ENCODE measurements at places on chromosomes 7 and 10.

DNA sequence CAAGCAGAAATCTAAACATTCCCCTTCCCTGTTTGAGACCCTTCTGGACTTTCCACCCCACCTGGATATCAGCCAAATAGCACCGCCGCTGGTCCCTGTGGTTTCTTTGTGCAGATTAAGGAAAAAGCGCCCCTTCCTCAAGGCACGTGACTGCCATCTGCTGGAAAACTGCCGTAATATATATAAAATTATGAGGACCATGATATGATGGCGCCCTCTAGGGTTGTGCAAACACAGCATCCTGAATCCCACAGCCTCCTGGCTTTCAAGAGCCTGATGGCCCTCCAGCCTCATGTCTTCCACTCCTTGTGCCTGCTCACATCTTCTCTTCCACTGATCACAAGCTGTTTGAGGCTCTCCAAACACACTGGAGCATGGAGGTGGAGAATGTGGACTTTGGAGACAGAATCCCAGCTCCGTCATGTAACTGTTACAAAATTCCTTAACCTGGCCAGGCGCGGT, 121.3 kb downstream of the MYL10 start:
- DNase-seq: peak; percentile 42

- DNase-seq: no peak
These were observed 758.3 kb downstream of the KCNMA1 start for GRCh38 chr10:76879116-76879913.

DNA sequence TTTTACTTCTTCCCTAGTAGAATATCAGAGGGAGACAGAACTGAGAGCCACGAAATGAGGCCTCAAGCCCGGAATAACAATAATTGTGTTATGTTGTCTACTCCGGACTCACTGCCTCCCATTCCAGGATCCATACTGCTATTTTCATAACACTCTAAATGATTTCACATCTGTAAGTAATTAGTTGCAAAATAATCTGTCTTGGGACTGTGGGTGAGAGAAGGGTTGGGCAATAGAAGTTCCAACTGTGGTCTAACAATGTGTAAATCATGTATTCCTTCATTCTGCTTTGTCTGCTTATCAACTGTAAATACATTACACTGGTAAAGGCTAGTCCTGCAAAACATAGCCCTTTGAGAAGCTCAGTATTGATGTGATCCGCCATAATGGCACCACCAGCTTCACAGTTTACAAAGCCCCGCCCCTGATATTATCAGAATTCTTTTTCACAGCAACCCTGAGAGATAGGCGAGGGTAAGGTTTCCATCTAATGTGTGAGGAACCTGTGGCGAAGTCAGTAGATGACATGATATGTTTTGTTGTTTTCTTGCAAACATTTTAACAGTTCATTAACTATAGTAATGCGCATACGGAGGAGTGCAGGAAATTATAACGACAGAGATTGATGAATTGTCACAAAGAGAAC, 265.7 kb upstream of the BMPER start:
- DNase-seq: no peak

GRCh38 chr7:27750316-27750715, 10.4 kb downstream of the TAX1BP1 start:
- no peak for DNase-seq

DNA sequence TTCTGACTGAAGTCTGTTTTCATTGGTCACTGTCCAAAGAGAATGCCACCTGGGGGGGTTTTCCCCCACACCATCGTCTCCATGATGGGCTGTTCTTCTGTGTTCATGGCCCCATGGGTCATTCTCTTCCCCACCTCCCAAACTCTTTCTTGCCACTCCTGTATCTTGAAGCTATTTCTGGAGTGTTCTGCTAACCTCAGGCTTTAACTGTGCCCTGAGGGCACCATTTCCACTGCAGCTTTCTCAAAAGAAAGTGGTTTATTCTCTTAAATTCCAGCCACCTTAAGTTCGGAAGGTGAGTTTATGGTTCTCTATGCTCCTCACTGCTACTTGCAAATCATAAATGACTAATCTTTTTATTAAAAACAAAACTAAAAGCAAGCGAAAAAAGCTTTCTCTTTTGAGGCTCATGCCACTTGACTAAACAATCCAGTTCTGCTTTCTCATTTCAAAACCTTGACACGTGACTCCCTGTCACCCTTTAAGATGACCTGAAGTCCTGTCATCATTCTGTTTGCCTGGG, 7.4 kb upstream of the APBB1IP start:
- DNase-seq: no peak

DNA sequence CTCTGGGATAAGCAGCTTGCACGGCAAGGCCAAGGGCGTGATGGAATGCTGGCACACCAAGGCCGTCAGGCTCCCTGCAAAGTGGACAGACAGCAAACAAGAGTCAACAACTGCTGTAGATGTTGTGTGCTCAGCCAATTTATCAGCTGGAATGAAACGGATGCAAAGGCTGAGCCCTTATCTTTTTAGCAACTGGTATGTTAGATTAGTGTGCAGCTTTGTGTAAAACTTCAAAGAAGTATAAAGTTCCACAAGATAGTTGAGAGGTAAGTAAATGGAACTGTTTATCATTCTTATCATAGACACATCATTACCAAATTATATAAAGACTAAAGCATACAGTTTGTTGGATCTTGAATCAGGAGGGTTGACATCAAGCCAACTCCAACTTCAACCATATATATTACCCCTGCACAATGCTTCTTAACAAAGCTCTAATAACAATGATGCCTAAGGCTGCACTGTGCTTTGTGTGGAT, 289.0 kb downstream of the TNS3 start:
- DNase-seq: no peak

GRCh38 chr7:119571666-119572065, 701.3 kb upstream of the KCND2 start:
- DNase-seq: no peak

DNA sequence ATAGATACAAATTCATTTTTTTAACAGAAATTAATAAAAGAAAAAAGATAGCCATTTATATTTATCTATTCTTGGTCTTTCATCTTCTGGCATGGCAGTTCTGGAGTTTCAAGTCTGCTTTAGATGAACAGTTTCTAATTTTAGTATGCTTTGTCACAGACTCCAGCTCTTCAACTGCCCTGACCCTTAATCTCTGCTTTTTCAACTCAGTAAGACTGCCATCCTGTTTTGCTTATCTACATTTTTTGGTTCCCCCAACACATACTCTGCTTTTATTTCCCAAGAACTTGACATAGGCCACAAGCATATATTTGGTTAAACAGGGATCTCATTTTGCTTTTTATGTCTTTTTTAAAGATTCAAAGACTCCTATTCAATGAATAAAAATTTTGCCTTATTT, 309.3 kb upstream of the KCND2 start:
- DNase-seq: no peak

- DNase-seq: no peak
These were observed 76.8 kb downstream of the CREB3L2 start for GRCh38 chr7:137925091-137925490.

- no peak for DNase-seq
These were observed 85.4 kb upstream of the RHOBTB1 start for GRCh38 chr10:61029411-61029810.

DNA sequence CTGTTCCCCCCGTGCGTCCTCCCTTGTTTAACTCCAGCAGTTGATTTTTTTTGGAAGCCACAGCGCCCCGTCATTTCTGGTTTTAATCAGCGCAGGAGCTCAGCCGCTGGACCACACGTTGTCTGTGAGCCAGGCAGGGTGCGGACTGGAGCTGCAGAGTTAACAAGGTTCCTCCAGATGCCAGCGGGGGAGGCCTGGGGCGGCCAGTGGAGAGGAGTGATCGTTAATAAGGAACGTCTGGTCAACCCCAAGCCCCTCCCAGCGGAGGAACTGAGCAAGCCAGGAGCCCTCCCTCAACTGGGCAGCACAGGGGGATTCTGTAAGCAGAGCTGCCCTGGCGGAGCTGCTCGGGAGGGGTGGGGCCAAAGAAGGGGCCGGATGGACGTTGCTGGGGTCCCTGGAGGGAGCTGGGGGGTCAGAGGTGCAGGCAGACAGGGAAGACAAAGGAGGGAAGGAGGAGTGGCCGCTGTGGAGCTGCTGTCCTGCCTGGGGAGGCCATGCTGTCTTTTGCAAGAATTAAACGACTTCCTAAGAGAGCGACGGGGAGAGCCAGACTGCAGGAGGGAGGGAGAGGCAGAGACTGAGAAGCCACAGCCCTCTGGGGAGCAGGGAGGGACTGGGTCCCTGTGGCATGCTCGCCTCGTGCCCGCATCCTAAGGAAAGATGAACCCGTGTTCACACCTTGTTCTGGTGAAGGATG, 537.1 kb upstream of the FOXK1 start:
- no peak for DNase-seq

GRCh38 chr10:76337641-76338040, 906.2 kb downstream of the LRMDA start:
- DNase-seq: no peak

GRCh38 chr10:43196981-43197833, 59.0 kb downstream of the CSGALNACT2 start:
- no peak for DNase-seq

GRCh38 chr10:69505636-69506318, 54.5 kb downstream of the TSPAN15 start:
- no peak for DNase-seq

DNA sequence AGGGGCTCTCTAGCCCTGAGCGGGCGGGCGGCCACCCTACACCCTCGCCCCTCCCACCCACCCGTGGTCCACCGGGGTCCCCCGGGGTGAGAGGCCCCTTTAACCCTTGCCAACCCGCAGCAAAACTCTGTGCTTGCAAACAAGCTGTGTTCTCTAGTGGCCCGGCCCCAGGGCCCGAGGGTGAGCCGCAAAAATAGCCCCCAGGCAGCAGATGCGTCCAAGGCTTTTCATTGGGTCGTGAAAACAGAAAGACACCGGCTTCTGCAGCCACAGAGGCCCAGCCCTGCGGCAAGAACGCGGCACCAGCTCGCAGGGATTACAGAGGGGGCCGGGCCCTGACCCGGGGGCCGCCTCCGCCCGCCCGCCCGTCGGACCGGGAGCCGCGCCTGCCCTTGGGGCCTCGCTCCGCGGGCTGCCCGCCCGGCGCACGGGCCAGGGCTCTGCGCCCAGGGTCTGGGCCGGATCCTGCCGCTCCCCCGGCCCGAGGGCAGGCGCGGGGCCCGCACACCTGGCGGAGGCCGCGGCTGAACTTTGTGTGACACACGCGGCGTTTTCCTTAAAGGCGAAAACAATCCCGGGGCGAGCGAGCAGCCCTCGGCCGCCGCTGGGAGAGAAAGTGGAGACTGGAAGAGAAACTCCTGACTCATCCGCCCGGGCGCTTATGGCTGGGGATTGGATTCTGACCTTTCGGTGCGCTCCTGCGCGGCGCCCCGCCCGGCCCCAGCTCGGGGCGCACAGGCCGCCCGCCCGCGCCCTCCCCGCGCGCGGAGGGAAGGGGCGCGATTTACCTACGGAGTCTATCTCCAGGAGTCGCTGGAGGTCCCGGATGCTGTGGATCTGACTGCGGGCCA, 2.8 kb downstream of the PDGFA start:
- DNase-seq: peak; percentile 59

DNA sequence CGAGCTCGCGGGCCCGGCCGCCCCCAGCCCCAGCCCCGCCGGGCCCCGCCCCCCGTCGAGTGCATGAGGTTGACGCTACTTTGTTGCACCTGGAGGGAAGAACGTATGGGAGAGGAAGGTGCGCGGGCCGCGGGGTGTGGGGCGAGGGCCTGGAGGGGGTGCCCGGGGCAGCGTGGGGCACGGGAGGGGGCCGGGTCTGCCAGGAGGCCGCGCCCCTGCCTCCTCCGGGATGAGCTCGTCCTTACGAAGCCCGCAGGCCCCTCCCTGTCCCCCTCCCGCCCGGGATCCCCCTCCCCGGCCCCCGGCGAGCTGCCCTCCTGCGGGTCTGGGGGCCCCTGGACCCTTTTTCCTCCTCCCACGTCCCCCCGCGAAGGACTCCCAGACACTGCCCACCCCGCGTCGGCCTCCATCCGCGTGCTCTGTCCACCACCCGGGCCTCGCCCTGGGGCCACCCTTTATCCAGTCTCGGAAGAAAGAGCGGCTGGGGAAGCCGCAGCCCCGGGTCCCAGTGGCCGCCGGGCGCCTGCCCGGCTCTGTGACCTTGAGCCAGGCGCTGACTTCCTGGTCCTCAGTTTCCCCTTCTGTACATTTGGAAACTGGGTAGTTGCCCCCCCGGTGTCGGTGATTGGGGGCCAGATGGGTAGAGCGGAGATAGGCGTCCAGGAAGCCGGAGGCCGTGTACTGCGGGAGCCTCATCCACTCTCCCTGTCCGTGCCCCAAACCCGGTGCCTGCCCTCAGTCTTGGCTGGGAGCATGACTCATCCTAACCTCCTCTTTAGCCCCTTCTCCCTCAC, 521 bp downstream of the LIMK1 start:
- DNase-seq: peak; percentile 54

DNA sequence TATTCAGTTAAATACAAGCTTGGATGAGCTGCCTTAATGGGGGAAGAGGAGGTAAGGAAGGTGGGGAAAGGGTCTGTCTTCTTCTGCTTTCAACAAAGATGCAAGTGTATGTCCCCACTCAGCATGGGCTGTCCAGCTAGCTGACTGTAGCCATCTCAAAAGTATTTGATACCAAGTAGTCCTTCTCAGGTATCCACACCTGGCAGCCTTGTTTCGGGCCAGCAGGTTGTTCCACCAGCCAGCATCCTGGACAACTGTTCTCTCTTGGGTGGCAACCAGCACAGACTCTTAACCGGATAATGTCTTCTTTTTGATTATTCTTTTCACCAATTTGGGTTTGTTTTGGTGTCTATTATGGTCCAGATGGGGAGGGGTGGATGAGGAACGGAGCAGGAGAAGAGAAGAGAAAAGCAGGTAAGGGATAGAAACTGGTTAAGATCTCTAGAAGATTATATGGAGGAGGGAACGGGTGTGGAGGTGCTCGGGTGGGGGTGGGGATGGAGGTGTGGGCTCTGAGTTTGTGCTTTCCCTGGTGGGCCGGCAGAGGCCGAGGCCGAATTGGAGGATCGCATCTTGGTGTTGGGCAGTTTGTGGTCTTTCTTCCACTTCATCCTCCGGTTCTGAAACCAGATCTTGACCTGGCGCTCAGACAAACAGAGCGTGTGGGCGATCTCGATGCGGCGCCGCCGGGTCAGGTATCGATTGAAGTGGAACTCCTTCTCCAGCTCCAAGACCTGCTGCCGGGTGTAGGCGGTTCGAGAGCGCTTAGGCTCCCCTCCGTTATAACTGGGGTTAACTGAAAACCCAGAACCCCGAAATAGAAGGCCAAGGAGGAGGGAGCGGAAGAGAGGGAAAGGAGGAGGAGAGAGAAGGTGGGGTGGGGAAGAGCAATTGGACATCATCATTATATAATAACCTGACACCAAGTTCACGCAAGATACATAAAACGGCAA, 1.5 kb downstream of the HOXA4 start:
- DNase-seq: no peak

GRCh38 chr10:112395809-112396530, 22.1 kb downstream of the ACSL5 start:
- no peak for DNase-seq

- DNase-seq: no peak
These were observed 154.9 kb upstream of the TNRC18 start for GRCh38 chr7:5578495-5578894.

DNA sequence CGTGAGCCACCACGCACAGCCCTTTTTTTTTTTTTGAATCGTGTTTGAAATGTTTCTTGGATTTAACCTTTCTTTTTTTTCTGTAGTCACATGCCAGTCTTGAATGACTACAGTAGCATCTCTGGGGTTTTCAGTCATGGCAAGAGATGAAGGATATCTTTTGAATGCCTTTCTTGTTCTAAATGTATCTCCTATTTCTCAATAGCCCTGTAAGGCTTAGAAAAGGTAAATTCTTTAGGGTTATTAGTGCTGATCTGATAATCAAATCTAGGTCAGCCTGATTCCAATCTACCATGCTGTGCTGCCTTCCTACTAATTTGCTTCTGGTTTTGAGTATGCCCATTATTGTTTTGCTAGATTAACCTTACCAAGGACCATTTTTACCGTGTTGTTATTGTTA, 70.2 kb downstream of the TAX1BP1 start:
- DNase-seq: no peak
